SW 1271 (cell line): ENCODE measurements at places on chromosomes 3 and 15.
A peak's percentile ranks its signal among the peaks of the same experiment; 100 is the strongest.

DNA sequence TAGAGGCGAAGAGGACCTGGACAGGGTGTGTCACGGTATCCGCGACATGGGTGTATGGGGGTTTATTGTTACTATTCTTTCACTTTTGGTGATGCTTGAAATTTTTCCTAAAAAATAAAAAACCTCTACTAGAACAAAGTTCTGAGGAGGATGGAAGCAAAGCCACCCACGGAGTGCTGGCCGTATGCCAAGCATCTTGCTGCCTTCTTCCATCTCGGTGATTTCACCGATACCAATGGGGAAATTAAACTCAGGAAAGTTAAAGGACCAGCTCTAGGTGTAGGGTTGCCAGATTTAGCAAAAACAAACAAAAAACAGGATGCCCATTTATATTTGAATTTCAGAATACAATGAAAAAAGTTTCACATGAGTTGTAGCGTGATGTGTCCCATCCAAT, 33.9 kb downstream of the SMAD6 start:
- DNase-seq, result no peak

GRCh38 chr15:27903405-27903804, 195.7 kb downstream of the OCA2 start:
- DNase-seq, result no peak

DNA sequence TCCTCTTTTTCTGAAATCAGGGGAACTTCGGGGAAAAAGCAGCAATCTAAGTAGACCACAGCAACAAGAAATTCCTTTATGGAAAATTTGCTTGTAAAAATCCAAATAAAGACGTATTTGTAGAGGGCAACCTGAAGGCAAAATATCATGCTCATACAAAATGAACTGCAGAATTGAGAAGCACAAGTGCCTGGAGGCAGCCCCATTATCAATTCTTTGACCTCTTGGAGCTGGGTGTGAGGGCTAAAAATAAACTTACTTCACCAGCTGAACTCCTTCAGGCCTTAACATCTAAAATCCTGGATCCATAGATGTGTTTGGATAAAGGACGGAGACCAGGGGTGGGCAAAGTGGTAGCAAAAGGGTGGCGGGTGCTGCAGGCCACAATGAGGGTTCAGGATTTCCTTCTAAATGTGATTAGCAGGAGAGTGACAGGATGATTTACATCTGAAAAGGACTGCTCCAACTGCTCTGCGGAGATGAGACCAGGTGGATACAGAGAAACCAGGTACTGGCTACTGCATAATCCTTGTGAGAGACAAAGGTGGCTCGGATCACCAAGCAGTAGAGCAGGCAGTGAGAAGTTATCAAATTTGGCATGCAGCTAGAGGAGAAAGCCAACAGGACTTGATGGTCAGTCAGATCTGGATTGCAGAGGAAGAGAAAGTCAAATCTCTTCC, 81.7 kb upstream of the TJP1 start:
- DNase-seq, result no peak

GRCh38 chr3:172069478-172069877, 30.1 kb downstream of the FNDC3B start:
- no peak for DNase-seq

DNA sequence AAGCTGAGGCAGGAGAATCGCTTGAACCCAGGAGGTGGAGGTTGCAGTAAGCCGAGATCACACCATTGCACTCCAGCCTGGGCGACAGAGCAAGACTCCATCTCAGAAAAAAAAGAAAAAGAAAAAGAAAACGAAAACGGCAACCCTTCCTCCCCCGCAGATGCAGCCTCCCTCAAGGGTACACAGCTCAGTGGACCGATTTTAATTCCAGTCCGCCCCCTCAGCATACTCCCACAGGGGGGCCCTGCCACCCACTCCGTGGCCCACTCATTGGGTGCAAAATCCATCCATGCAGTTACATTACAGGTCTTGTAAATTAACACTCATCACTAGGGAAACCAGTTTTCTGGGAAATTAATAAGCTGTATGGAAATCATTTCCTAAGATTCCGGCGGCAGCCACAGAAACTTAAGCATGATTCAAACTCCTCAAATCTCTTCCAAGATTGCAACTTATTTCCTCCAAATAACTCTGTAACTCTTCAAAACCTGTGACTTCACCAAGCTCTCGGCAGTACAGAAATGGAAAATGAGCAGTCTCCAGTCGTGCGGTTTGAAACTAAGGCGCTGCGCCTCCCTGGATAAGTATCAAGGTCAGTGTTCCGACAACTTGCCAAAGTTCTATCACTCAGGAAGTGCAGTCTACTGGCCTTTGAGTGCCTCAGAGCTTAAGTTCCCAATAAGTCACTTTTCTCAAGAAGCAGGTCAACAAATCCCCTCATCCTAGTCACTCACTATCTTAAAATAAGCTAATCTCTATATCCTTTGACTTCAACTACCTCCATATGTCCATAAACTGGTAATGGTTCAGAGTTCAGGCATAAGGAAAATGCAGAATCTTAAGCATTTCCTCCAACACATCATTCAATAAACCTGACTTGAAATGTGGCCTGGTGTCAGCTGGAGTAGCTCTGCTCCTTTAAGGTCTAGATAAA, 24.7 kb upstream of the KLHL6 start:
- DNase-seq, result no peak

GRCh38 chr15:79169526-79170133, 79.0 kb upstream of the RASGRF1 start:
- DNase-seq, result no peak

DNA sequence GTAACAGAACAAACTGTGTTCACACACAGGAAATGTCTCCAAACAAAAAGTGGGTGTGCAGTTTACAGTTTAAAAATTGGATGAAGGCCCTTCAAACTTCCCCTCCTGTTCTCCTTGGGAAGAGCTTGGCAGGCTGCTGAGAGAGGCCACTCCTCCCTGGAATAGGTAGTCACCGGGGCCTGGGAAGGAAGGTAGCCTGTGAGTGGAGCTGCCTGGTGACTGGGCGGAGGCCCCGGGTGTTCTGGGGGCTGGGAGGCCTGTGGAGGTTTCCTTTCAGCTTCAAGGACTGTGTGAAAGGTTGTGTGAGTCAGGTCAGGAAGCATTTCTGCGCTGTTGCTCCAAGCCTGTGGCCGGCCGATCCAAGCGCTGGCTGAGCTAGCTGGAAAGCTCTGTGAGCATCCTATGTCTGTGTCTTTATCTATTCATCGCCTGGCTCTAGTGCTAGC, 14.1 kb downstream of the SLCO3A1 start:
- no peak for DNase-seq

DNA sequence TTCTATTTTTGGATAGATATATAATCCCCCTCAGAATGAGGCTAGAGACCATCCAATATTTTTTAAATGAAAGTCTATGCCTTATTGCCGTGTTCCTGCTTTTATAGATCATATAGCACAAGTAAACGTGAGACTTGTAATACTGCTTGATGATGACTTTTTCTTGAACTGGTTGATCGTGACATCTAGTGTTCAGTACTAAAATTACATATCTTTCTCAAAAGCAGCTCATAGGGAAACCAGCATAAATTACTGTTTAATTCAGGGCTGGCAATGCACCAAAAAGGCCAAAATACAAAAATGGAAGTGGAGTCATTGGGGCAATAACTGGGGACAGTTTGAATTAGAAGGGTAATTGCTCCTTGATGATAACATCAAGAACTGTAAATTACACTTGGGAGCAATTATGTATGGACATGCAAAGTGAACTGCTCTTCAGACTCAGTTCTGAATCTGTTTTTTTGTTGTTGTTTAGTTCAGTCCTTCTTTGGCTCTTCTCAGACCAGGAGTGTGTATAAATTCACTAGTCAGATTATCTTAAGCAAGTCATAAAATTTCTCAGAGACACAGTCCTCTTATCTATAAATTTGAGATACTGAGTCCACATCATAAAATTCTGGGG, 325.3 kb downstream of the THSD4 start:
- DNase-seq, result peak; percentile 90

DNA sequence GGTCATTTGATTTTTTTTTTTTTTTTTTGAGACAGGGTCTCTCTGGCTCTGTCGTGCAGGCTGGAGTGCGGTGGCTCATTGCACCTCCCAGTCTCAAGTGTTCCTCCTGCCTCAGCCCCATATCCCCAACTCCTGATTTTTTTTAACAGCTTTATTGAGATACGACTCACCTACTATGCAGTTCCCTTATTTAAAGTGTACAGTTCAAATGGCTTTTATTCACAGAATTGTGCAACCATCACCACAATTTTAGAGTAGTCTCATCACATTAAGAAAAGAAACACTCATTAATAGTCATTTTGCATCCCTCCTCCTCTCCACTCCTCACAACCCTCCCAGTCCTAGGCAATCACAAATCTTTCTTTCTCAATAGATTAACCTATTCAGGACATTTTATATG, 1.9 kb upstream of the TRA2B start:
- DNase-seq, result no peak

DNA sequence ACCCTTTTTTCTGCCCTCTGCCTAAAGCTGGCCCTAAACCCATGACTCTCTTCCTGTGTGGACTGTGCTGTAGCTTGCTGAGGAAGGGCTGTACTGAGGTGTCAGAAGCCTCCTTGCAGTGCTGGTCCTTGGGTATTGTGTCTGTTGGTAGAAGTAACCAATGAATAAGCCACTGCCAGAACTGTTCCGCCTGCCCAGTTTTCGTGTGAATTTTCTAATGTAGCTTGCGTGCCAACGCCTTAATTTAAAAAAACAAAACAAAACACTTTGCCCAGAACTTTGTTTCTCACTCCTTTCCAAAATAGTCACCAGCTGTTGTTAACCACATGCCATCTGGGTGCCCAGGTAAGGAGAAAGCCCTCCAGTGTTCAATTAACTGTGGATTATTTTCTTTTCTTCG, 101.9 kb downstream of the KLHL25 start:
- no peak for DNase-seq

- DNase-seq, result no peak
These were observed 68.9 kb downstream of the TFRC start for GRCh38 chr3:196012941-196013476.

GRCh38 chr15:95265419-95265997, 1034.1 kb downstream of the MCTP2 start:
- no peak for DNase-seq

DNA sequence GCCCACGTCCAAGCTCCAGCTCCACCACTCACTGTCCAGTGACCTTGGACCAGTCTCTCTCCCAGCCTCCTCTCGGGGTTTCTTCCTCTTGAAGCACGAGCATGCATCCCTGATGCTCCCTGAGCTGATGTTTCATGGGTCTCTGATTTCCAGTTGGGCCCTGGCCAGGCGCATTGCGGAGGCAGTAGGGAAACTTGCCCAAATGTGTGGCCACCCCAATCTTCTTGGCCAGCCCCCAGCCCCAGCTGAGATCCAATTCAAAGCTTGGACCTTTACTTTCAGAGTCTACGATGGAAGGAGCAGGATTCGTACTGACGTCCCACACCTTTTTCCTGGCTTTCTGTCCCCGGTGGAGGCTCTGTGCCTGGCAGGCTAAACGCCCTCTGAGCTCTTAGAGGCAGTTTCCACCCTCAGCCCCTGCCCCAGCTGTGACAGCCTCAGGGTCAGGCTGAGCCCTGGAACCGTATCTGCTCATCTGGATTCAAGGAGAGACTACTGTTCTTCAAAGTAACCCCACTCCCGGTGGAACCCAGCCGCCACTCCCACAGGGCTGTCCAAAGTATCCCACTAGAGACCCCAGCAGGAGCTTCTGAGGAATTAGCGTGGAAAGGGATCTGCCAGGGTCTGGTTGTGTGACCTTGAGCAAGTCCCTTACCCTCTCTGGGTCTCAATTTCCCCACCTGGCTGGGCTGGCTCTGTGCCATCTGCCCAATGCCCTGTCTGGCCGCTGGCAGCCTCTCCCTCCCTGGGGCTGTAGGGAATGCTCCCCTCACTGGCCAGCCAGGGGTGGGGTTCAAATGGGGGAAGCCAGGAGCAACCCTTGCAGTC, 37.4 kb downstream of the CPN2 start:
- DNase-seq, result no peak

DNA sequence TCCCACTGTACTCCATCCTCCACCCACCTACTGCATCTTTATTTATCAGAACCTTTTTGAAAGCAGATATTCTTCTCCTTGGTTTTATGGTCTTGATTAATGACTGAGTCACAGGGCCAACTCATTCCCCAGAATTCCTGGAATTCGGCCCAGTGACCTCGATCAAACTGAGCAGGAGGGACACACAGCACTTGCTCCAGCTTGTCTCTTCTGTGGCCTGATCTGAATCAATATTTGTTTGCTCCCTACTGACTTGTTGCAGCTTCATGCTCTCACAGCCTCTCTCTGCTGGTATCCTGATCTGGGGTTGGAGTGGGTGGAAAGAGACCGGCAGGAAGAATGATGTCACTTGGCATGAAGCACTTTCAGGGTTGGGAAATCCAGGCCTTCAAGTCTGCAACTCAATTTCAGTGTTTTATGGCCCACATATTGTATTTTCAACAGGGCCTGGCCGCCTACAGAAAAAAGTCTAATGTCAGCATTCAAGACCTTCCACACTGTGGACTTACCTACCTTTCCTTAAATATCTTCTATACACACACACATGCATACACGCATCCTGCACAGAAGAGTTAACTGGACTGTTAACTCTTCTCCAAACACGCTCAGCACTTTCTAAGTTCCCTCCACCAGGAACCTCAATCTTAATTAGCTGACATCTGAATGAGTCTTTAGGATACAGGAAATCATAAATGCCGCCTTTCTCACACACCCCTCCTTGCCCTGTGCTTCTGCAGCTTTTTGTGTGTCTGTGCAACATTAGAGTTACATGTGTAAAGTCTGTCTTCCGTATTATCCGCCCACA, 4.6 kb downstream of the ANXA2 start:
- DNase-seq, result peak; percentile 98

- no peak for DNase-seq
These were observed 28.7 kb upstream of the PFN2 start for GRCh38 chr3:149999421-149999820.

DNA sequence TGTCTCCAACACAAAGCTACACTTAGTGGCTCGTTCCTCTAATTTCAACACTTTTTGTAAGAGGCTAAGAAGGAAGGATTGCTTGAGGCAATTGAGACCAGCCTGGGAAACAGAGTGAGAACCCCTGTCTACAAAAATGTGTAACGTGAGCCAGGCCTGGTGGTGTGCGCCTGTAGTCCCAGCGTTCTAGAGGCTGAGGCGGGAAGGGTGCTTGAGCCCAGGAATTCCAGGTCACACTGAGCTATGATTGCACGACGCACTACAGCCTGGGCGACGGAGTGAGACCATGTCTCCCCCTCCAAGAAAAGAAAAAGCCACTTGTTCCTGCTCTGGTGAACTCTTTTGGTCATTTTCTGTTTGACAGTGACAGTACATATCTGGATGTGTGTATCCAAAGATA, 127.9 kb downstream of the GABRB3 start:
- no peak for DNase-seq

- no peak for DNase-seq
These were observed 34.6 kb downstream of the SRPRB start for GRCh38 chr3:133840055-133840737.

GRCh38 chr3:59809710-59810444, 760.1 kb upstream of the CFAP20DC start:
- no peak for DNase-seq

DNA sequence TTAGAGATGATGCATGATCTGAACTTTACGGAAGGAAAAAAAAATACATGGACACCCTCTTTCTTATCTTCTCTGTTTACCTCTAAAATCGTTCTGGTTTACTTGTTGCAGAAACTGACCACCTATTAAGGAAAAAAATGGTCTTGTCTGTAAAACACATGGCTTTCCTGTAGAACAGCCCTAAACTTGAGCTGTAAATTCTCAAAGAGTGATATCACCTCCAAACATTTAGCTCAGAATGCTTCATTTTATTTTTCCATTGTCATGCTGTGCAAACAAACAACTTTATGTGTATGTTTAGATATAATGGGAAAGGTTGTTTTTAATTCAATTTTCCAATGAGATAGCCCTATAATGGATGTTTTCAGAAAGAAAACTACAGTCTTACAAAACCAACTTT, 237.4 kb upstream of the NR2F2 start:
- no peak for DNase-seq

GRCh38 chr3:20648294-20648693, 462.3 kb upstream of the SGO1 start:
- peak; percentile 81 for DNase-seq
